H4 (cell line): ENCODE measurements at places on chromosomes 1 and 21.

GRCh38 chr21:44710756-44711326 lies 531 bp downstream of the TSPEAR start:
- no peak for DNase-seq

GRCh38 chr21:35681946-35682345 lies 378.4 kb downstream of the SETD4 start:
- DNase-seq = no peak

DNA sequence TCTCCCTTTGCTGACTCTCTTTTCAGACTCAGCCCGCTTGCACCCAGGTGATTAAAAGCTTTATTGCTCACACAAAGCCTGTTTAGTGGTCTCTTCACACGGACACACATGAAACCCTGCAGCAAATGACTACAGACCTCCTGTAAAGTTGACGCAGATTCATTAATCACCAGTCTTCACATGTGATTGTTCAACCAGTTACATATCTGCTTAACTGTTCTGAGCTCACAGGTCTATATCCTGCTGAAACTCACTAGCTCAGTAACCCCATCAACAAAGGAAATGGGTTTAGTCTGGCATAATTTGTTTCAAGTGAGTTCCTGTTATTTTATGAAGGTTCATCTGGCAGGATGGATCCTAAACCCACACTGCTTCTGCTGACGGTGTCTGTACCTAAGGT lies 68.4 kb upstream of the GJA8 start:
- DNase-seq = no peak

DNA sequence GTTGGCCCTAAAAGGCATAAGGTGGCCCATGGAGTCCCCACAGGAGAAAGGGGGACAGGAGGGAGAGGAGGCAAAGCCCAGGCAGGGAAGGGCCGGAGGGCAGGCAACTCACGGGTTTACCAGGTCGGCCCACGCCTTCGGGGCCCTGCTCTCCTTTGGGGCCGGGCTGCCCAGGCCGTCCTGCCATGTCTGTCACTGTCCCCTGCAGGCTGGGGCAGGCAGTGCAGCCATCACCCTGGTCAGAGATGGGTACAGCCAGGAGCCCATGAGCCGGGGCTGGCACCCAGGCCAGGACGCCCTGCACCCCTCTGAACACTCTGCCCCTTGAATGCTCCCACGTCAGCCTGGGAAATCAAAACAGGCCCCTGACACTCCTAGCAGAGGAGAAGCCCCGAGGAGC lies 19.8 kb downstream of the COL16A1 start:
- no peak for DNase-seq

DNA sequence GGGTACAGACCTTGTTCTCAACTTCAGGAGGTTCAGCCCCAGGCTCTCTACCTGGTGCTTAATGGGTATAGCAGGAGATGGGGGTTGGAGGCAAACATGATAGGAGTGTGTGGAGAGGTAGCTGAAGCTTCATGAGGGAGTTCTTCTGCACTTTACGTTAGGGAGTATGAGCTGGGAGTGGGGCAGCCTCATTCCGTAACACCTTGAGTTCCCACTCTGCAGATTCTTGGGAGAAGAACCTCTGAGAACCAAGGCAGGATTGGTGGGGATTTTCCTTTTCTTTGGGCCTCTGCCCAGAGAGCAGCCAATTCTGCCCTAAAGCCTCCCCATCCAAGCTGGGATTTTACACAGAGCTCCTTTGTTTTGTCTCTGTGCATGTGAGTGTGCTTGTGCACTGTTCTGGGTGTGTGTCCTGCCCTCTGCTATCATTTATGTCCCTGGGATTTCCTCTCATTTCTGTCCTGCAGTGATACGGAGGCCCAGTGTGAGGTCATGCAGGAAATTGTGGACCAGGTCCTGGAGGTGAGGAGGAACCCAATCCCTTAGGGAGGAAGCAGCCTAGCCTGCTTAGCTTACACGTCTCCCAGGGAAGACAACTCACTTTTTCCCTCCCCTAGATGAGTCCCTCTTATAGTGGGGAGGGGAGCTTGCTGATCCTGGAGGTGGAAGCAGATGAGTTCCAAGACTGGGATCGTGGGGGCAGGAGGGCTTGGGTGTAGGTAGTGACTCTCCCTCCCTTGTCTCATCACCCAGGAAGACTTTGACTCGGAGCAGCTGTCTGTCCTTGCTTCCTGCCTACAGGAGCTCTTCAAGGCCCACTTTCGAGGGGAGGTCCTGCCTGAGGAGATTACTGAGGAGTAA lies 11.6 kb upstream of the SLC27A3 start:
- no peak for DNase-seq

DNA sequence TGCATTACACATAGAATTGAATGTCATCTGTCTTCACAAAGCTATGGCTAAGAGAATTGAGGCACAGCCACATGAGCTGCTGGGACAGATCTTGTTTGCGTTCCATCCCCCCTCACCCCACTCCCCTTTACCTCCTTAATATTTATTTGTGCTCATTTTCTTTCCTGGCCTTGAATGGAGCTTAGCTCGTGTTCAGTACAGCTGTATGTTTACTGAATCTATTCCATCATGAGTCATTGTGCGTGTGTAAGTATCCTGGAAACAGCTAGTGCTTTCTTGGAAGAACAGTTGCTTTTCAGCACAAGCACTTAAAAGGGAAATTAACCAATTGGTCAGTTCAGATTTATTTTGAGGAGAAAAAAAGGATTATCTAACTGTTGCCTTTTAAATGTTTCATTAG lies 14.7 kb downstream of the PROX1 start:
- peak; percentile 84 for DNase-seq
